Upper lobe of right lung (tissue), 1 donor: ENCODE measurements at places on chromosomes 3 and 15. TPM values are rescaled to one million over a fixed set of nuclear protein-coding genes. Genes with fewer than 3 reads are reported as not detected.
A peak's percentile ranks its signal among the peaks of the same experiment; 100 is the strongest.

DNA sequence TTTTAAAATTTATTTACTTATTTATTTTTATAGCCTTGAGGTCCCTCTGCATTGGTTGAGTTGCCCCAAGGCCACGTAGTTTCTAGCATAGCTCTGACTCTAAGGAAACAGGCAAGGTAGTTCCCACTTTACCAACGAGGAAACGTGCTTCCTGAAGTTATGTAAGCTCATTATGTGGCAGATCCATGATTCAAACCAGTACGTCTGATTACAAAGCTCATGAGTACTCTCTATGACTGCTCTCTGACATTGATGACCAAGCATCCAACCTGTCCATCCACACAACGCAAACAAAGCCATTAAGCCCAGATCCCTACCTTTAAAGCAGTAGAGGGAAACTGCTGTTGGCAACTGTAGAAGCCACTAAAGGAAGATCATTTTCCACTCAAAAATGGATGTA is 25.6 kb downstream of the WWTR1 start:
- H3K4me1 ChIP-seq, result peaks cover 48% of the 10 kb centered on the region
- H3K27ac ChIP-seq, result no peak overlapping the region
- H3K4me3 ChIP-seq, result no peak overlapping the region
- DNase-seq, result no peak
- no peaks in the 10 kb centered on the region for H3K27me3 ChIP-seq

GRCh38 chr3:159751752-159752151 is 236.9 kb upstream of the IL12A start:
- no peaks in the 10 kb centered on the region for H3K4me1 ChIP-seq
- DNase-seq, result no peak
- no peaks in the 10 kb centered on the region for H3K36me3 ChIP-seq
- H3K27me3 ChIP-seq, result no peaks in the 10 kb centered on the region

DNA sequence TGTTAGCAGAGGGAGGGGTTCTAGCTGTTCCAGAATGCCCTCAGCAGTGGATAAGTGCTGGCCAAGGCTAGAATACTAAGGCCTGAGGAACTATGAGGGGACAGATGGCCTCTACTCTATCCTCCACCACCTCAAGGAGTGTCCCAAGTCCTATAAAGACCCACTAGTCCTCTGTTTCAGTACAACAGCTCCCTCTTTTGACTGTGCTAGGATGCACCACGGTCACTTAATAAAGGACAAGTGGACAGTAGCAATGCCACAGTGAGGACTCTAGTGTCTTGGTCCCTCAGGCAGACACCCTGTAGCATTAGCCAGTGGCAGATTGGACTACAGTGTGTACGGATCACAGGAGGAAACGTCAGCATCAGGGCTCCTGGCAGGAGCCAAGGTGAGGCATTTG is 171.8 kb upstream of the PROK2 start:
- H3K27ac ChIP-seq, result no peak overlapping the region
- peaks cover 10% of the 10 kb centered on the region for H3K4me1 ChIP-seq
- H3K36me3 ChIP-seq, result no peaks in the 10 kb centered on the region
- H3K4me3 ChIP-seq, result no peak overlapping the region
- DNase-seq, result no peak

DNA sequence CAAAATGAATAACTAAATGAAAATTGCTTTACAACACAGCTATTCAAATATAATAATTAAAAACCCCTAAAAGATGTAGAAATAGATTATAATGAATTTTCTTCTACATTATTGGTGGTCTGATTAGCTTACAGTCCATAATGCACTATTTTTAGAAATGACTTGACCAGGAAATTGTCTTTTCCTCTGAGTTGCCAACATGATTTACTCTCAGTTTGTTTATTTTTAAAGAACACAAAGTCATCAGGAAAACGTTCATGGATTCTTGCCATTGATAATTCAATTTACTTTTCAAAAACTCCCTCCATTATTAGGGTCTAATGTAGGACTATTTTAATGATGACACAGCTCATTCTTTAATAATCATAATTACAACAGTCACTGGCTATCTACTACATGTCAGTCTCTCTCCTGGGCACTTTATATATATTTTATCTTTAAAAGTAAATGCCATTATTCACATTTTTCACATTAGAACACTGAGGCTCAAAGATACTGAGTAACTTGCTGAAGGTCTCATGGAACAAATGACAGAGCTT is 1.1 kb downstream of the TM4SF18 start:
- H3K27me3 ChIP-seq, result no peaks in the 10 kb centered on the region
- H3K4me1 ChIP-seq, result peaks cover 11% of the 10 kb centered on the region
- peak overlapping the region; percentile 62 for H3K27ac ChIP-seq
- H3K36me3 ChIP-seq, result no peaks in the 10 kb centered on the region

DNA sequence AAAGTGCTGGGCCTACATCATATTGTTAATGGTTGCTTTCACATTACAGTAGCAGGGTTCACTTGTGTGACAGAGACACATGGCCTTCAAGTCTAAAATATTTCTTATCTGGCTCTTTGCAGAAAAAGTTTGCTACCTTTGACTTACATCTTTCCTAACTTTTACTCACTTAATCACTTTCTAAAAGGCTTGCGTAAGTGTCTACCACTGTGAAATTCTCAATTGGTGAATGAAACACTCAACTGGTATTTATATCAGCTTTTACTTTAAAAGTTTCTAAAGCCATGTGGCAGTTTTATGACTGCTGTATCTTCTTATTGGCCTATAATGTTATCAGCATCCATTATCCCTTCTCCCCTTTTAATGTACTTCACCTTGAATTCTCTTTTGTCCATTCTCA is 554.5 kb downstream of the ZIC1 start:
- no peak for DNase-seq
- no peaks in the 10 kb centered on the region for H3K36me3 ChIP-seq
- no peak overlapping the region for H3K4me3 ChIP-seq

Gene CFAP92
- total RNA-seq, result 1.9 TPM
